Peyer's patch (tissue), 4 donors: ENCODE measurements at places on chromosomes 4 and X.

DNA sequence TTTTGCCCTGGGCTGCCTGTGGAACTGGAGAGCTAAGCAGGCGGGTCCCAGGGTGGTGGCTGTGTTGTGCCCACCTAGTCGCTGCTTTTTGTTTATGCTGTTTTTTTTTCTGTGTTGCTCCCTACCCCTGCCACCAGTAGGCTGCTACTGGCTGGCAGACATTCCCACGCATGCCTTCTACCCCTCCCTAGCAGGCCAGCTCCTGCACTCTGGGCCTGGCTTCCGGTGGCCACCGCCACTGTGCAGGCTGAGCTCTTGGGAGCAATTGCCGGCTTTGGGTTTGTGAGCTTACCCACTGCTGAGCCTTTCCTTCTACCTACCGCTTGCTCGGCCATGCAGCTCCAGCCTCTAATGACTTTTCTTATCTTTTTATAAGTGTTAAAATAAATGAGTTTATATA is 57.6 kb downstream of the RBM46 start:
- no peak for DNase-seq

- no peak for DNase-seq
Measured at GRCh38 chrX:48509245-48509590, 426 bp downstream of the PORCN start.

GRCh38 chr4:114479595-114479994 is 119.0 kb upstream of the UGT8 start:
- no peak for DNase-seq

GRCh38 chr4:14916554-14917297 is 85.6 kb upstream of the CPEB2 start:
- no peak for DNase-seq

- no peak for DNase-seq
Measured at GRCh38 chr4:175776217-175776616, 35.8 kb downstream of the GPM6A start.

- DNase-seq, result no peak
Measured at GRCh38 chrX:123223859-123224258, 39.8 kb downstream of the GRIA3 start.

DNA sequence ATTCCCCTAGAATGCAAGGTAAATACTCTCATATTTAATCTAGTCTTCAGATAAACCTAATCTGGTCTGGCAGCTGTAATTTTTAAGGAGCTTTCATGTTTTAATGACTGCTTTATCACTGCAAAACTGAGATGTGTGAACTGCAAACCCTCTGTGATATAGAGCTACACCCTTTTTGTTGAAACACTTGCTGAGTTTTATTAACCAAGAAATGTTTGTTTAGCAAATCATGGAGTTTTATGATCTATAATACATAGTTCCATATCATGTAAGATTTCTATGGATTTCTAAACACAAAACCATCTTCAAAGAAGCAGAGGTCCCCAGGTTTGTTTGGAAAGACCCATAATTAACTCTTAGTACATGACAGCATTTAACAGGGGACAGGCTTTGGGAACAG is 126.4 kb downstream of the BTC start:
- no peak for DNase-seq
